ENCODE measurements at places on chromosomes 5 and 9.

- no peak for DNase-seq
Measured at GRCh38 chr5:2139478-2139877, 256.8 kb upstream of the IRX4 start.

DNA sequence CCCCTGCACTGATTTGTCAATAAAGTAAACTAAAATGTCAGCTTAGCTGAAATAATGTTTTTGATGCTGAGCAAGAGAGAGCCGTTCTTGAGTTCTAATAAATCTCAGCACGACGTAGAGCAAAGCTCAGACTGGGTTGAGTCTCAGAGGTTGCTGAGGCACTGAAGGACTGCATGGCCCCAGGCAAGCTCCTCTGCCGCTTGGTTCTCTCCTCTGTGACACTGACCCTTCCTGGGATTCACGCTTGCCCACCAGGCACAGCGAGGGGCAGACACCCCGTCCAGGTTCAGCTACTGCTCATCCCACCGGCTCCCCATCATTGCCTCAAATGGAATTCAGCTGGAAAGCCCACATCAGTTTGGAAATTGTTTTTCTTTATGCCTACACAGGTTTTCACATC lies 129.8 kb downstream of the IRX2 start:
- no peak for DNase-seq

DNA sequence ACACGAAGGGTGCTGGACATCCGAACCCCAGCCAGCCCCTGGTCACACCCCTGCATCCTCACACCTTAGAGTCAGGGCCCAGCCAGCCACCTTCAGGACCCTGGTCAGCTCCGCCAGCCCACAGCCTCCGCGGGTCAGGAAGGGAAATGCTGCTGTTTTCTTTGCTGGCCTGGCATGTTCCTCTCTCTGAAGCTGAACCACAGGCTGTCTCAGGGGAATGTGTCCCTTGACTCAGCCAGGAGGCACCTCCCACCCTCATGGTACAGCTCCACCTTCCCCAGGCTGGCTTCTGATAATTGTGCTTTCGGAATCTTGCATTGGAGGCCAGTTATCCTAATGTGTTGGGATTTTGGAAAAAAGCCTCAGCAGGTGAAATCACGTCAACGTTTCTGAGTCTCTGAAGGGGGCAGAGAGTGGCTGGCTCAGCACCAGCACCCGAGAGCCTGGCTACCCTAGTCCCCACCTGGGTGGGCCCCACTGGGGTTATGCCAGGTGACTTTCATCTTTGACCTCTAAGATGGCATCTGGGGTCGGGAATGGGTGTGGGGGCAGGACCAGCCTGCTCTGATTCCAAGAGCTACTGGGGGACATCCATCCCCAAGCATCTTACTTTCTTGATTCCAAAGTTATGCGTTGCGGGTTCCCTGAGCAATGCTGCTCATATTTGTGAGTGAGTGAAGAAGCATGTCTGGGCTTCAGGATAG lies 9.8 kb upstream of the OLFM1 start:
- no peak for DNase-seq

DNA sequence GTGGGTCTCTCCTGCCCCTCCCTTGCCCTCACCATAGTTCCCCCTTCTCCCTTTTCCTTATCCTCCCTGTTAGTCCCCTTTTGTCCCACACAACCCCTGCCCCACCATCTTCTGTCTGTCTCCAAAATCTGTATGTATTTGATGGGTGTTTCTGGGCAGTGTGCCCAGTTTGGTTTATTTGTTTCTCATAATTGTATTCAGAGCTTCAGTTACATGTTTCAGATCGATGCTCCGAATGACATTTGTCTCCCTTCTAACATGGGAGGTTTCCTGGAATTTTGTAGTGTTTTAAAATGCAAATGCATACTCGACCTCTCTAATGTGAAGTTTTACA lies 22.2 kb downstream of the FBXL7 start:
- DNase-seq = no peak

DNA sequence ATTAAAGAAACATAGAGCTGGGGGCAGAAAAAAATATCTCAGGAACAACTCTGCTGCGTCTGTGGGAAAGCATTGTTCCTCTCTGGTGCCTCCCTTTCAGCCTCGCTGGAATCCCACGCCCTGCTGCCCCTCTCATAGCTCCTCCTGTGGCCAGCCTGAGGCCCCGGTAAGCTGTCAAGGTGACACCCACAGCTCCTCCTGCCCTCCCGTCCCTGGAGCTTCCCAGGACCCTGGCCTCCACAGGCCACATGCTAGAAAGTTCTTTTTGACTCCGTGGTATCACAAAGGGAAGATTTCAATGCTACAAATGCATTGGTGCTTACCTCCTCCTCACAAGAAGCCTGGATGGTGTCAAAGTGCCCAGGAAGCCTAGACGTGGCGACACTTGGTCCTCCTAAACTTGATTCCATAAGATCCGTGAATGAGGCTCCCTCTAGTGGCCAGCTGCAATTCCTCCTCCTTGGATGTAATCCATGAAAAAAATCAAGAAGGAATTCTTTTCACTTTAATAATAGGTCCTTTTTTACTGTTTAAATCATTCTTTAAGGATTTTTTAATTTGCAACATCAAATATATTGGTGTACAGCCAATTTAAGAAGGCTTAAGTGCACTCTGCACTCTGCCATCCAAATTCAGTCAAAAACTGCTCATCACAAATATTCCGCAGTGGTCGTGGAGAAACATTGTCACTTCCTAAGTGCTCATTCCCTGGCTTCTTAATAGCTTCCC lies 104.9 kb downstream of the CFAP90 start:
- peak; percentile 69 for DNase-seq

DNA sequence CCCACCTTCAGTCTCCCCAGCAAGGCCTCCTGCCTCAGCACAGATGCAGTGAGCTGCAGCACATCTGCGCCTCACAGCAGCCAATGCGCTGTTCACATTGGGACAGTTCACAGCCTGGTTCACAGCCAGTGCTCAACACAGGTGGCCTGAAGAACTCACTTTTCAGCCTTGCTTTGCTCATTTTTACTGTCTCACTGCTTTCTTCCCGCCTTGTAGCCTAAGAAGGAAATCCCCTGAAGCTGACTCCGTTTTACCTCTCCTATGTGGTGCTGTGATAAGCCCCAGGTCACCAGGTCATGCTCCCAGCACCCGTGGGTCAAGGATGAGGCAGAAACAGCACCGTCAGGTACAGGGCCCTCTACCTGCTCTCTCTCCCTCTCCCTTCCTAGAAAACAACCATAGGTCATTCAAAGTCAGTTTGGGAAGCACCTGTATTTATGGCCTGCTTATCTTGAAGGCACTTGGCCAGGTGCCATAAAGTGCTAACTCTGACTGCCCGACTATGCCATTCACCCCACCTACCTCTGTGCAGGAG lies 1.1 kb downstream of the GCNT4 start:
- DNase-seq = no peak

DNA sequence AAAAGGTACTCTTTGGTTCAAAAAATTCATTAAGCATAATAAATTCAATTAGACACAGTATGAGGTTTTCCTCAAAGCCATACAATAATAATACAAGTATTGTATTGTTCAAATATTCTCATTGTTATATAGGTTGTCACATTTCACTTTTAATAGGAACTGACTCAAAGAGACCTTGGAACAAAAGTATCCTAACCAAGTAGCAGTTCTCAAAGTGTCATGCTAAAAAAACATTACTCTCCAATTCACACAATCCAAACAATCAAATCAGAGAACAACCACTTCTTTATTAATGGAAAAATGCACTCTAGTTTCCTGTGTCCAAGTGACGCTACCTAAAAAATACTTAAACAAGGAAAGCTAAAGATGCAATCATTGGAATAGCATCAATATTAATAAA lies 115.4 kb downstream of the DENND1A start:
- DNase-seq = no peak

All from prostate gland (tissue), 2 donors.